Prostate gland (tissue), 2 donors: ENCODE measurements at places on chromosomes 11 and 22. TPM values are rescaled to one million over a fixed set of nuclear protein-coding genes. Genes with fewer than 3 reads are reported as not detected.
A peak's percentile ranks its signal among the peaks of the same experiment; 100 is the strongest.

DNA sequence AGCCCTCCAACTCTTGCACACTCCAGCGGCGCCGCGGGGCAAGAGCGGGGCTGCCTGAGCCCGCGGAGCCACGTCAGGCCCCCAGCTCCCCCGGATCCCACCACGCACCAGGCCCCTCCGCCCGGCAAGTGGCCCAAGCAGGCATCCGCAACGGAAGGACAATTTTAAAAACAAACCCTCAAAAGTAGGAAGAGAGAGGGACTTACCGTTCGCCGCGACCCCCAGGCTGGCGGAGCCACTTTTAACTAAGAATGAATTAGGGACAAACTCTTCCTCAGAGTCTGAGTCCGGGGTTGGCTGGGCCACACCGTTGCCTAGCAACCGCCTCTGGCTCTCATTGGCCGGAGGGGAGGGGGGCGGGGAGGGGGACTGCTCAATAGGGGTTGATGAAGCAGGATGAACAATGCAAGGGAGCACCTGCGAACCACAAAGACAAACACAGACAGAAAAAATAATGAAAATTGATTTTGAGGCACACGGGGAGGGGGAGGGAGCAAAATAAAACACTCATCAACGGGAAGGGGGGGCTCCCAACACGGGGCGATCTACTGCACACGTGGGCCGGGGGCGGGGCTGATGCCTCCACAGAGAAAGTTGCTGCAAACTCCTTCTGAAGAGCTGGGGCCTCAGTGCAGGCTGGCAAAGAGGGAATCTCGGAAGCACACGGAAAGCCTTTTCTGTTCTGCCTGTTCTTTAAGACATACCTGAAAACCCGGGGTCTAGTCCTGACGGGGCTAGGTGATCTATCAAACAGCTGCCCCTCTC, 387.5 kb upstream of the NARS2 start:
- no peaks in the 10 kb centered on the region for H3K36me3 ChIP-seq
- no peak for DNase-seq
- H3K27me3 ChIP-seq = no peaks in the 10 kb centered on the region
- no peak overlapping the region for H3K4me3 ChIP-seq
- no peak overlapping the region for H3K27ac ChIP-seq
- H3K4me1 ChIP-seq = peaks cover 3% of the 10 kb centered on the region

GRCh38 chr11:62601122-62601371, 618 bp downstream of the MTA2 start:
- H3K4me1 ChIP-seq = peaks cover 9% of the 10 kb centered on the region
- no peaks in the 10 kb centered on the region for H3K27me3 ChIP-seq
- H3K36me3 ChIP-seq = peaks cover 22% of the 10 kb centered on the region

Gene BIK
- total RNA-seq = 22.1 TPM

DNA sequence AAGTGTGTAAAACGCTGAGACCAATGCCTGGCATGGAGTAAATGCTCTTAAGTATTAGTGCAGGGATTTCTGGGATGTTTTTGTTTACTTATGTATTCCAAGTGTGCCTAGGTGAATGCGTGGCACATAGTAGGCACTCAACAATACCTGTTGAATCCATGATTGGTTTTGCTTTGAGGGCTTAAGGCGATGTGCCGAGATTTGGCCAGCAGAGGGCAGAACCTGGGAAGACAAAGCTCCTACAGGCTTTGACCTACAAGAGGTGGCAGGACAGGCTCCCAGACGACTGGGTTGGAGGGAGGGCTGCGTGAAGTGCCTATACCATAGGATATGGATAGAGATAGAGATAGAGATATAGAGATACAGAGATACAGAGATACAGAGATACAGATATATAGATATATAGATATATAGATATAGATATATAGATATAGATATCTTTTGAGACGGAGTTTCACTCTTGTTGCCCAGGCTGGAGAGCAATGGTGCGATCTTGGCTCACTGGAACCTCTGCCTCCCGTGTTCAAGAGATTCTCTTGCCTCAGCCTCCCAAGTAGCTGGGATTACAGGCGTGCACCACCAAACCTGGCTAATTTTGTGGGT, 13.9 kb downstream of the KCNE3 start:
- H3K27ac ChIP-seq = no peak overlapping the region
- no peaks in the 10 kb centered on the region for H3K27me3 ChIP-seq
- peak; percentile 58 for DNase-seq
- H3K4me1 ChIP-seq = peaks cover 4% of the 10 kb centered on the region
- H3K36me3 ChIP-seq = no peaks in the 10 kb centered on the region

- no peak overlapping the region for H3K4me3 ChIP-seq
- no peaks in the 10 kb centered on the region for H3K27me3 ChIP-seq
- H3K36me3 ChIP-seq = no peaks in the 10 kb centered on the region
- H3K4me1 ChIP-seq = no peaks in the 10 kb centered on the region
- no peak overlapping the region for H3K27ac ChIP-seq
- DNase-seq = no peak
Measured at GRCh38 chr11:120273432-120273831, 33.5 kb downstream of the POU2F3 start.

DNA sequence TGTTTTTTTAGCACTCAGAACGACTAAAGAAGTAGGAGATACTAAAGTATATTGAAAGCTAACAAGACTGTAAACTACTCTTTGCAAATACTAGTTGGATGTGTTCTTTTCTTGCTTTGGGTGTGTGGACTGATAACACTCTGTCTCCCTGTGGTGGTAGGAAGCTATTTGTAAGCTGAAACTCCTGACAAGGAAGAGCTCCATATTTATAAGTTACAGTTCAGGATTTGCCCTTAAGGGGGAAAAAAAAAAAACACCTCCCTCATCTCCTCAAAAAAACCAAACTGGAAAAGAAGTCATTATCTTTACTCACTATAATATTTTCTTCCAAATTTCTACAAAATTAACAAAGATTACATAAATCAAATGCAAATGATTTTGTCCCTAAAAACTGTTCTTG, 94.9 kb downstream of the LARGE2 start:
- H3K36me3 ChIP-seq = no peaks in the 10 kb centered on the region
- no peak overlapping the region for H3K4me3 ChIP-seq
- no peak overlapping the region for H3K27ac ChIP-seq
- no peak for DNase-seq
- peaks cover 5% of the 10 kb centered on the region for H3K4me1 ChIP-seq

Gene LMO1
- total RNA-seq = not detected

DNA sequence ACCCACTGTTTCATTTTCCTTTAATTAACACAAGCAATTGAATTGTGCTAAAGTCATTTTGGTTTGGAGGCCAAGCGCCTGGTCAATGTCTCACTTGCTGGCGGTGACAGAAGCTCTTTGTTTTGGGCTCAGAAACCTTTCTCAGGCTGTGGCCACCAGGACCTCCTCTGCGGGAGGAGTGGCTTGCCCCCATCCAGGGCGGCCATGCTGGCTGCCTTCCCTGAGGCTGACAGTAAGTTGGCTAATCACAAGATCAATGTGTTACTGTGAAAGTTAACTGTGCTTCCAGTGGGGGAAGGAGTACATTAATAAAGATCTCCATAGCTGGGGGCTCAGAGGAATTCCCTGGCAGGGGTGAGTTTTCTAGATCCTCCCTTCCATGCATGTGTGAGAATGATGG, 1074.5 kb downstream of the NTM start:
- no peaks in the 10 kb centered on the region for H3K4me1 ChIP-seq
- DNase-seq = no peak
- H3K4me3 ChIP-seq = no peak overlapping the region
- H3K27ac ChIP-seq = no peak overlapping the region

DNA sequence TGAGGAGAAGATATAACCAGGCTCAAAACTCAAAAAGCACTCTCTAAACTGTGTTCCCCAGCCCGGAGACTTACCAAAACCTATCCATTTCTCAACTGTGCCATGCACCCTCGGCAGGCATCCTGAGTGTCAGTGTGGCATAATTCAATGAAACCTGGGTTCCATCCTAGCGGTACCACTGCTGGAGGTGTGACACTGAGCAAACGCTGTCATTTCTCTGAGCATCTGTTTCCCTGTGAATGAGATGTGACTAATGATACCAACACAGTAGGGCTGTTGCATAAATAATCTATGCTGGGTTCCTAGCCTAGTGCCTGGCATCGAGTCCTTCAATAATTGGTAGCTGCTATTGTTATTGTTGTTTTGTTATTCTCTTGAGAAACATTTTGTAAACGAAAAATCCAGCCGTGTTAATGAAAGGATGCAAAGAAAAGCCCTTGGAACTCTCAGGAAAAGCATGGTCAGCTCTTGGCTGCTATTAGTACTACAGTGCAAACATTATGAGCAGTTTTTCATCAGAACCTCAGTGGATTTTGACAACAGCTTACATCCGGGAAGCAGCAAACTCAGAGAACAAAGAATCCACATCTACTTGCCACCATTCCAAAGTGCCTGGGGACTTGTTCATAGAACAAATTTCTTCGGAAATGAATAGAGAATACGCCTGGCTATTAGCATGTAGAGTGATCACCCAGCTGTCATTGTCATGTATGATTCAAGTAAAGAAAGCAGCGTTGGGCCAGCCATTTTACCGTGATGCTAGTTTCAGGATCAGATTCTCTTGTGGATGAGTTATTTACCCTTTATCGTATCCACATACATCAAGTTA, 53.7 kb downstream of the TECTA start:
- H3K4me1 ChIP-seq = no peaks in the 10 kb centered on the region
- H3K4me3 ChIP-seq = no peak overlapping the region
- no peak for DNase-seq
- H3K36me3 ChIP-seq = no peaks in the 10 kb centered on the region
- H3K27me3 ChIP-seq = no peaks in the 10 kb centered on the region

- H3K27me3 ChIP-seq = no peaks in the 10 kb centered on the region
- H3K4me1 ChIP-seq = peaks cover 13% of the 10 kb centered on the region
- no peak overlapping the region for H3K27ac ChIP-seq
- no peak overlapping the region for H3K4me3 ChIP-seq
- no peak for DNase-seq
Measured at GRCh38 chr11:11498195-11498594, 123.6 kb downstream of the GALNT18 start.

Gene LIF
- 0.40 TPM for total RNA-seq

Gene OR2AG2
- total RNA-seq = 0.55 TPM

- peak; percentile 32 for DNase-seq
- no peak overlapping the region for H3K4me3 ChIP-seq
- no peak overlapping the region for H3K27ac ChIP-seq
- H3K4me1 ChIP-seq = no peaks in the 10 kb centered on the region
Measured at GRCh38 chr11:4677948-4678347, 19.7 kb downstream of the OR51E2 start.

DNA sequence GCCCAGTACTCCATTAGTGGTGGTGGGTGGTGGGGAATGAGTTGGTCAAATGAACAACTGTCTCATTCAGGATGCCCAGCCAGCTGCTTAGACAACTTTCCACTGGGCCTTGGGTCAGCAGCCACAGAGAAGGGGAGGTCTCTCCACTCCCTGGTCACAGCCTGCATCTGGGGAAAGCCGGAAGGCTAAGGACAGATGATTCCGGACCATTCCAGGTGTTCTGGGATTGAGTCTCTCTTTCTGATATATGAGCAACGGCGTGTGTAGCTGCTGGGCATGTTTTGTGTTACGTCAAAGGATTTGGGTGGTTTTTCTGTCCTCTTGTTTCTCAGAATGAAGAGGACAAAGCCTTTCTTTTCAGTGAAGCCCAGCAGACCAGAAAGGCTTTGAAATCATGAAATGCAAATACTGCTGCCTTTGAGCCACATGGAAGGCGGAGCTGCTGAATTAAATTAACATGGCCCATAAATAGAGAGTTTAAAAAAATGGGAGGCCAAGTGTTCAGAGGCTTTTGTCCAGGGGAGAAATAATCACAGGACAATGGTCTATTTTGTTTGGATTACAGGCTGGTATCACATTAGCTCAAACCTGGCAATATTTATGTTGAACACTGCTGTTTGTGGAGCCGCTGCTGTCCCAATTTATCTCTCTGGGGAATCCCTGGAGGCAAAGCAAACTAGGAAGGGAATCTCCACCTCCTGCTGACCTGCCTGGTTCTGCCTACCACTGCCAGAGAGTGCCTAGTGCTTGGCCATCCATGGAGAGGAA, 234.4 kb upstream of the E2F8 start:
- DNase-seq = no peak
- H3K27me3 ChIP-seq = no peaks in the 10 kb centered on the region
- H3K4me3 ChIP-seq = no peak overlapping the region
- H3K27ac ChIP-seq = no peak overlapping the region

Gene SCGB1A1
- 6.8 TPM for total RNA-seq

DNA sequence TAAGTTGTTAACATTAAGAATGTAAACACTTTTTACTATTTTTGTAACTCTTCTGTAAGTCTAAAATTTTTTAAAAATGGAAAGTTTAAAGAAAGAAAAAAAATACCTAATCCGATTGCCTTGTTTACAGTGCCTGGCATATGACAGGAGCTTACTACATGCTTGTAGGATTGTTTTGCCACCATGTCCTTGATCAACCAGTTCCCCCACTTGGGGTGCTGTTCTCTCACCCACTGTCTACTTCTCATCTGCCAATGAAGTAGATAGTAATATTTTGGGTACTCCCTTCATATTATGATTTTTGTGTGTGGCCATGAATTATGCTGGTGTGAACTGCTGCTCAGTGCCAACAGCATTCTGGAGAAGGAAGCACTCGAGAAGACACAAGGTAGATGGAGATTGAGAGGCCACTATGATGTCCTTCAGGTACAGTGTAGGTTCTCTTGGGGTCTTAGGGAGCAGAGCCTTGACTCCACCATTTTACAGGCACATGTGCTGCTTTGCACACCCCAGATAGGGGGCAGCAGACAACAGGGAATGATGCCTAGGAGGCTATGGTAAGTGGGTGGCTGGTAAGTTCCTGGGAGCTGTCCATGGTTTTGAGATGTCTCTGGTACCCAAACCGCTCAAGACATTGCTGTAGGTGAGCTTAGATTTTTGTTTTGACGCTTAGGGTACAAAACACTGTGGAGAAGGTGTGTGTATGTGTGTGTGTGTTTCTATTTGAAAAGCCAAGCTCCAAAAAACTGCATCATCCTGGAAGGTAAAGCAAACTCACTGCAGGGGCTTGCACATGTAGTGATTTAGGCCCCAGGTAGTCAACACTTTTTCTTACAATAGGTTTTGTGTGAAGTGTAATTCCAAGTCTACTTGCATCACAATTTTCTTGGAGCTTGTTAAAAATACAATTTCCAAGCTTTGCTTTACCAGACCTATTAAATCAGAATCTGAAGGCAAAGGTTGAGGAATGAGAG, 494.5 kb upstream of the LARGE1 start:
- H3K4me1 ChIP-seq = no peaks in the 10 kb centered on the region
- no peak overlapping the region for H3K4me3 ChIP-seq
- H3K27me3 ChIP-seq = no peaks in the 10 kb centered on the region
- H3K27ac ChIP-seq = no peak overlapping the region

Gene NLRX1
- 18.8 TPM for total RNA-seq

- no peaks in the 10 kb centered on the region for H3K36me3 ChIP-seq
- H3K27me3 ChIP-seq = no peaks in the 10 kb centered on the region
- no peak for DNase-seq
- no peak overlapping the region for H3K27ac ChIP-seq
- H3K4me3 ChIP-seq = no peak overlapping the region
- no peaks in the 10 kb centered on the region for H3K4me1 ChIP-seq
Measured at GRCh38 chr11:104682206-104682605, 216.1 kb downstream of the CASP12 start.

Gene FGF4
- total RNA-seq = not detected
